Astrocyte (in vitro differentiated cells and primary cell): ENCODE measurements at places on chromosomes 4 and X. TPM values are rescaled to one million over a fixed set of nuclear protein-coding genes. Genes with fewer than 3 reads are reported as not detected.

The AKAP14 gene
- total RNA-seq: not detected in 2 replicates

The BMX gene
- not detected in 2 replicates for total RNA-seq

The ETDB gene
- not detected in 2 replicates for total RNA-seq

The C4orf50 gene
- total RNA-seq: 0.16 and 0.17 TPM in 2 replicates

The BEND4 gene
- total RNA-seq: 0.19 and 0.32 TPM in 2 replicates

The SLC49A3 gene
- 6.2 and 9.2 TPM in 2 replicates for total RNA-seq

The BCAP31 gene
- total RNA-seq: 219 and 222 TPM in 2 replicates

GRCh38 chr4:68589790-68590189, 13.7 kb upstream of the UGT2B17 start:
- no peaks in the 10 kb centered on the region for H3K36me3 ChIP-seq
- no peaks in the 10 kb centered on the region for H3K4me1 ChIP-seq
- DNase-seq: no peak
- H3K4me3 ChIP-seq: no peak overlapping the region

DNA sequence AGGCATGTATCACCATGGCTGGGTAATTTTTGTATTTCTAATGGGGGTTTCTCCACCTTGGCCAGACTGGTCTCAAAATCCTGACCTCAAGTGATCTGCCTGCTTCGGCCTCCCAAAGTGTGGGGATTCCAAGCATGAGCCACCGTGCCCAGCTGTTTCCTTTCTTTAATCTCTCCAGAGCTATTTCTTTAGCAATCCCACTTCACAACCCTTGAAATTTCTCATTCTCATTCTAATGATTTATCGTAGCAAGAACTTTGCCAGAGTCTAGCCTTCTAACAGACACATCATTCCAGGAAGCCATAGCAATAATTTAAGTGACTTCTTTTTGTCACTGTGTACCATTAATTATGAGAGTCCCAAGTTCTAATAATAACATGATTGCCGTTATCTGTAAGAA, 68.6 kb downstream of the RXFP1 start:
- DNase-seq: no peak
- H3K36me3 ChIP-seq: no peaks in the 10 kb centered on the region
- H3K4me3 ChIP-seq: no peak overlapping the region

GRCh38 chrX:94854251-94854650, 1180.2 kb downstream of the FAM133A start:
- H3K36me3 ChIP-seq: no peaks in the 10 kb centered on the region
- H3K27me3 ChIP-seq: no peaks in the 10 kb centered on the region
- H3K4me1 ChIP-seq: no peaks in the 10 kb centered on the region
- DNase-seq: no peak
- H3K27ac ChIP-seq: no peak overlapping the region

GRCh38 chr4:19348746-19349145, 903.0 kb upstream of the SLIT2 start:
- no peaks in the 10 kb centered on the region for H3K36me3 ChIP-seq
- no peak overlapping the region for H3K27ac ChIP-seq
- no peaks in the 10 kb centered on the region for H3K27me3 ChIP-seq
- no peaks in the 10 kb centered on the region for H3K4me1 ChIP-seq
- DNase-seq: no peak

DNA sequence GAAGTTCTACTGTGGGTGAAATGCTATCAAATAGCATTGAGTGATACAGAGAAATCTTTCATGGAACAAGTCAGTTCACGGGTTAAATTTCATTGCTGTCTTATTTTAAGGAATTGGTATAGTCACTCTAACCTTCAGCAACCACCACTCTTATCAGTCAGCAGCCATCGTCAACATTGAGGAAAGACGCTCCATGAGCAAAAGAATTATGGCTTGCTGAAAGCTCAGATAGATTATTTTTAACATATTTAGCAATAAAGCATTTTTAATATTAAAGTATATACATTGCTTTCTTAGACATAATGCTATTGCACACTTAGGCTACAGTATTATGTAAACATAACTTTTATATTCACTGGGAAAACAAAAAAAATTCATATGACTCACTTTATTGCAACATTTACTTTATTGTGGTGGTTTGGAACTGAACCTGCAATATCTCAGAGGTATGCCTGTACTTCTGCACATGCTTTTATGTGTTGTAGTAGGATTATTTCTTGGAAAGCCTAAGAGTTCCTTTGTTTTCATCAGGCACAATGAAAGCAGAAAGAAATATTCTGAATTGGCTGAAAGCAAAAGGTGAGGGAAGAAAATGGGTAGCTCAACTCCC, 586.7 kb downstream of the GBA3 start:
- no peak overlapping the region for H3K4me3 ChIP-seq
- no peaks in the 10 kb centered on the region for H3K27me3 ChIP-seq
- no peaks in the 10 kb centered on the region for H3K36me3 ChIP-seq
- peak; percentile 5 for DNase-seq
- H3K27ac ChIP-seq: no peak overlapping the region

GRCh38 chrX:118522230-118522926, 26.8 kb downstream of the DOCK11 start:
- peaks cover 19% of the 10 kb centered on the region for H3K4me1 ChIP-seq
- H3K36me3 ChIP-seq: no peaks in the 10 kb centered on the region
- no peak overlapping the region for H3K27ac ChIP-seq

GRCh38 chrX:39508300-39508692, 589.5 kb downstream of the BCOR start:
- H3K36me3 ChIP-seq: no peaks in the 10 kb centered on the region
- no peak overlapping the region for H3K27ac ChIP-seq
- DNase-seq: no peak
- no peaks in the 10 kb centered on the region for H3K27me3 ChIP-seq
- H3K4me1 ChIP-seq: no peaks in the 10 kb centered on the region

DNA sequence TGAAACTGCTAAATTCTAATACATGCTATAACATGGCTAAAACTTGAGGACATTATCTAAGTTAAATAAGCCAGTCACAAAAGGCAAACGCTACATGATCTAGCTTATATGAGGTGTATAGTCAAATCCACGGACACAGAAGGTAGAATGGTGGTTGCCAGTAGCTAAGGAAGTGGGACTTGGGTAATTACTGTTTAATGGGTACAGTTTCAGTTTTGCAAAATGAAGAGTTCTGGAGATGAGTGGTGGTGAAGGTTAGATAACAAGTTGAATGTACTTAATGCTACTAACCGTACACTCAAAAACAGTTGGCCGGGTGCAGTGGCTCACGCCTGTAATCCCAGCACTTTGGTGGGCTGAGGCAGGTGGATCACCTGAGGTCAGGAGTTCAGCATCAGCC, 644.5 kb upstream of the DIPK2B start:
- H3K4me1 ChIP-seq: peaks cover 15% of the 10 kb centered on the region
- H3K27me3 ChIP-seq: no peaks in the 10 kb centered on the region
- no peak overlapping the region for H3K4me3 ChIP-seq
- DNase-seq: no peak
- H3K36me3 ChIP-seq: peaks cover 12% of the 10 kb centered on the region

DNA sequence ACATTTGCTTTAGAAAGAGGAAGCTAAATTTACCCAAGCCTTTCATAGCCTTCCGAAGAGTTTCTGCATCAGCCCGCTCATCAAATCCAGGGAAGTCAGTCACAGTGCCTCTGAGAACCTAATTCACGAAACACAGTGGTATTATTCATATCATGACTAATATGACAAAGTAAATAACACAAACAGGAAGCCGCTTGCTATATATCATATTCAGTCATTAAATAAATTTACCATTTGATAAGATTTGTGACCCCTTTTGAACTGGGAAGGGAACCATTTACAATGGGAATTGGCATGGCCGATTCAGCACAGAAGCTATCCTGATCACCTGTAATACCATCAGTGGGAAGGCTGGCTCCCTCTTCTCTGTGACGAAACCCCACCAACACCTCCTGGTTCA, 10.5 kb downstream of the ANXA5 start:
- H3K36me3 ChIP-seq: peaks cover 64% of the 10 kb centered on the region
- H3K27ac ChIP-seq: peak overlapping the region; percentile 5

DNA sequence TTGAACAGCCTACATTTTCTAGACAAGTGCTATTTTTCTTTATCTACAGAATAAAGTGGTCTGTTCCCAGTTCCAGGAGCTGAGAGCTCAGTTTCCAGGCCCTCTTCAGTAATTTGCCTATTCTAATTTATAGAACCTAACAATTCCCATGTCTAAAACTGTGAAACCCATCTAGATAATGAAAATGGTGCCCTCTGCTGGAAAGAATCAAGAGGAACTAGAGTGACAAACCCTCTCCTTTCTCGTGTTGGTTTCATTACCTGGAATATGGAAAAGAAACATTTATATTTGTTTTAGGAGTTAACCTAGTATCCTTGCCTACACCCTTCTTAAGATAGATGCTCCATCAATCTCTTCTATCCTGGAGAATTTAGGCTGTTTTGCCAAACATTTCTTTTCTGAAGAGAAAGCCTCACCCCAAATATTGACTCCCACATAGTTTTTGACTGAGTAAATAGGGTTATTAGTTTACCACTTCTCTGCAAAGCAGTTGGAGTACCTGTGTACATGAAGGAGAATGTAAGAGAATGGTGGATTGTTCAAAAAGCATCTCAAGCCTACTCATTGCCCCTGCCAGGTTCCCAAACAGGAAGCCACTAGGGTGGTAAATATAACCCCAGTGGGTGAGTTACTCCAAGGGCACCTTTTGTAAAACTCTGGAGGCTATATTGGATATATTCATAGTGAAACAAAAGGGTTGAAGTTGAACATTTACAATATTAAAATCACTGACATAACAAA, 121.6 kb downstream of the RASL11B start:
- peak; percentile 14 for DNase-seq
- no peaks in the 10 kb centered on the region for H3K4me1 ChIP-seq
- no peak overlapping the region for H3K4me3 ChIP-seq
- H3K27ac ChIP-seq: no peak overlapping the region
- H3K36me3 ChIP-seq: no peaks in the 10 kb centered on the region

DNA sequence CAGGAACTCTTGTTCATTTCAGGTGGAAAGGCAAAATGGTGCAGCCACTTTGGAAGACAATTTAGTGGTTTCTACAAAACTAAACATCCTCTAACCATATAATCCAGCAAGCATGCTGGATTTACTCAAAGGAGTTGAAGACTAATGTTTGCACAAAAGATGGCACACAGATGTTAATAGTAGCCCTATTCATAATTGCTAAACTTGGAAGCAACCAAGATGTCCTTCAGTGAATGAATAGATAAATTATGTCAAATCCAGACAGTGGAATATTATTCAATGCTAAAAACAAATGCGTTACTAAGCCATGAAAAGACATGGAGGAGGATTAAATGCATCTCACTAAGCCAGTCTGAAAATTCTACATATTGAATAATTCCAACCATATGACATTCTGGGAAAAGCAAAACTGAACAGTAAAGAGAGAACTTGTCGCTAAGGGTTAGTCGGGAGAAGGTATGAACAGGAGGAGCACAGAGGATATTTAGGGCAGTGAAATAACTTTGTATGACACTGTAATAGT, 48.2 kb upstream of the PCDH7 start:
- no peaks in the 10 kb centered on the region for H3K27me3 ChIP-seq
- no peak for DNase-seq
- no peak overlapping the region for H3K27ac ChIP-seq
- no peaks in the 10 kb centered on the region for H3K4me1 ChIP-seq
- no peaks in the 10 kb centered on the region for H3K36me3 ChIP-seq
- H3K4me3 ChIP-seq: no peak overlapping the region

- peak; percentile 78 for DNase-seq
- peak overlapping the region; percentile 77 for H3K27ac ChIP-seq
- H3K27me3 ChIP-seq: no peaks in the 10 kb centered on the region
Measured at GRCh38 chrX:2692221-2693112, 1.4 kb downstream of the CD99 start.

DNA sequence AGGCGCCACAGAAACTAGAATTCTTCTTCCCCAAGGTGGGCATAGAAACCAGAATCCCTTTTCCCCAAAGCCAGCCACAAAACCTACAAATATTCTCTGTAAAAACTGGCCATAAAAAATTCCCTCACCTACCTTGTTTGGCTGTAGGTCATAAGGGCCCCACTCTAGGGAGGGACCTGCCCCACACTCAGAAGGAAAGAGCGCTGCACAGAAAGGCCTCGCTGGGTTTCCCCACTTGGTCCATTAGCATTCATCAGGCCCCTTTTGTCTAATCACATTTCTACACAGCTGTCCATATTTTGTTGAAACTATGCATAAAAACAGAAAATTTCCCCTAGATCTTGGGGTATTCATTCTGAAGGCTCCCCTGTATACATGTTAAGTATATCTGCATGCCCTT, 54.1 kb downstream of the PHKA2 start:
- no peaks in the 10 kb centered on the region for H3K36me3 ChIP-seq
- no peak overlapping the region for H3K27ac ChIP-seq
- H3K4me1 ChIP-seq: no peaks in the 10 kb centered on the region
- DNase-seq: no peak

DNA sequence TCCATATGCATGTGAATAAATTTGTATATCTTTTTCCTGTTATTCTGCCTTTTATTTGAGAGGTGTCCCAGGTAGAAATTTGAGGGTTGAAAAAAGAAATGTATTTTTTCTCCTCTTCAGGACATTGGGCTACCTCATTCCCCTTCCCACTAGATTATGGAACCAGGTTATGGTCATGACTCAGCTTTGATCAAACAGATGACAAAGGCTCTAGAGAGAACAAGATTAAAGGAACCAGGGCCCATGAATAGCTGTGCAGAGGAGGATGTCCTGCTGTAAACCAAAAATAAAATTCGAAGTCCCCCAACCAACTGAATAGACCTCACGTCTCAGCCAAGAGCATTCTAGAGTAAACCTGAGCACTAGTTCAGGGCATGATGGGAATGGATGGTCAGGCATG, 313.2 kb downstream of the RAPGEF2 start:
- no peaks in the 10 kb centered on the region for H3K27me3 ChIP-seq
- no peak for DNase-seq
- no peak overlapping the region for H3K27ac ChIP-seq
- no peaks in the 10 kb centered on the region for H3K36me3 ChIP-seq

GRCh38 chrX:74297766-74298165, 6.2 kb upstream of the ZCCHC13 start:
- no peaks in the 10 kb centered on the region for H3K27me3 ChIP-seq
- DNase-seq: no peak
- H3K4me3 ChIP-seq: no peak overlapping the region
- H3K27ac ChIP-seq: no peak overlapping the region

- DNase-seq: no peak
- H3K4me3 ChIP-seq: no peak overlapping the region
Measured at GRCh38 chr4:31422006-31422405, 701.8 kb downstream of the PCDH7 start.

- H3K27ac ChIP-seq: no peak overlapping the region
- no peak overlapping the region for H3K4me3 ChIP-seq
- no peaks in the 10 kb centered on the region for H3K4me1 ChIP-seq
- peak; percentile 52 for DNase-seq
- H3K27me3 ChIP-seq: no peaks in the 10 kb centered on the region
- H3K36me3 ChIP-seq: no peaks in the 10 kb centered on the region
Measured at GRCh38 chrX:122504026-122504425, 680.1 kb upstream of the GRIA3 start.

DNA sequence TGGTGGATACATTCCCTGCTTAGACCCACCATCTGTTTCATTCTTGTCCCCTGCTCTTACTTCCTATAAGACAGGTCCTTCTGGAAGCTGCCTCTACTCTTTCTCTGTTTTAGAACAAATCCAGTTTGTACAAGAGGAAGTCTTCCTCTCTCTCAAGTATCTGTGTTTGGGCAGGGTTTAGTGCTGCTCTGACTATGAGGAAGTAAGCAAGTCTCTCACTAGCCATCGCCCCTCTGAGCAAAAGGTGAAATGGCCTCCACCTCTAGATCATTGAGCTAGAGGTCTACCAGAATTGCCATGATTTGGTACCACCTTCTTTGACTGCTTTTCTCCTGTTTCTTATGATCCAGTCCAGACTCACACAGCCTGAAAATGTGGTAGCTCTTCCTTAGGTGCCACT, 8.4 kb downstream of the BTK start:
- H3K36me3 ChIP-seq: no peaks in the 10 kb centered on the region
- H3K27ac ChIP-seq: no peak overlapping the region
- H3K4me3 ChIP-seq: no peak overlapping the region
- H3K27me3 ChIP-seq: no peaks in the 10 kb centered on the region

- H3K4me1 ChIP-seq: no peaks in the 10 kb centered on the region
- no peak overlapping the region for H3K4me3 ChIP-seq
- H3K36me3 ChIP-seq: no peaks in the 10 kb centered on the region
- no peak for DNase-seq
Measured at GRCh38 chr4:129109965-129110824, 14.2 kb downstream of the C4orf33 start.
